ENCODE measurements at places on chromosomes 12 and 14.

- no peak for DNase-seq
Observed at GRCh38 chr14:75175677-75176141, 703 bp downstream of the TMED10 start.

GRCh38 chr14:57560681-57561080 lies 67.0 kb upstream of the CCDC198 start:
- no peak for DNase-seq

DNA sequence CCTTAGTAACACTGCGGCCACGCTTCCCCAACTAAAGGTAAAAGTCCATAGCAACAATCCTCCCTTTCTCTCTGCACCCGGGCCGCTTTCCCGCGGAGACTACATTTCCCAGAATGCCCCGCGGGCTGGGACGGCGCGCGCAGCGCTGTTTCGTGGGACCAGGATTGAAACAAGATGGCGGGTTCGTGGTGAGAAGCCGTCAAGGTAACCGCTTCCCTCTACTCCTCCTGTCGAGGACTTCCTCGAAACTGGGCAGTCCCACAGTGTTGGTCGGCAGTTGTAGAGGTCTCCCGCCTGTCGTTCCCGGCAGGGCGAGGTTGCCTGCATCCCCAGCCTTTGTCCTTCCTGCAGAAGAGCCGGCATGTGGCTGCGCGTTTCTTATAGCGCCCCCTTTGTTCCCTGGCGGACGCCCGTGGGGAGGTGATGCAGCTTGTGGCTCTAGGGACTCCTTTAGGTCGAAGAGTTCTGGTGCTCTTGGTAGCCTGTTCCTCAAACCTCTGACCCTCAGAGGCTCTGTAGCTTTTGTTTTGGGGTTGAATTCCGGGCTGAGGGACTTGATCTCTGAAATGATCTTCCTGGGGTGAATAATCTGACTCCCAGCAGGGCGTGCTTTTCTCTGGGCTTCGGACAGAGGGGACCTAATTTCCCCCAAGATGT lies at the start of gene MRPL42:
Gene MRPL42 (plus strand): TSS at position 164 of the 657 bp plus-strand sequence. CDS start 1,772 bp downstream, outside the sequence.
- no peak for DNase-seq

- DNase-seq = no peak
Observed at GRCh38 chr12:46692606-46693005, 133.2 kb downstream of the SLC38A4 start.

- no peak for DNase-seq
Observed at GRCh38 chr12:111404362-111405148, 1.2 kb upstream of the SH2B3 start.

GRCh38 chr12:124159655-124160054 lies 135.2 kb upstream of the RFLNA start:
- no peak for DNase-seq

DNA sequence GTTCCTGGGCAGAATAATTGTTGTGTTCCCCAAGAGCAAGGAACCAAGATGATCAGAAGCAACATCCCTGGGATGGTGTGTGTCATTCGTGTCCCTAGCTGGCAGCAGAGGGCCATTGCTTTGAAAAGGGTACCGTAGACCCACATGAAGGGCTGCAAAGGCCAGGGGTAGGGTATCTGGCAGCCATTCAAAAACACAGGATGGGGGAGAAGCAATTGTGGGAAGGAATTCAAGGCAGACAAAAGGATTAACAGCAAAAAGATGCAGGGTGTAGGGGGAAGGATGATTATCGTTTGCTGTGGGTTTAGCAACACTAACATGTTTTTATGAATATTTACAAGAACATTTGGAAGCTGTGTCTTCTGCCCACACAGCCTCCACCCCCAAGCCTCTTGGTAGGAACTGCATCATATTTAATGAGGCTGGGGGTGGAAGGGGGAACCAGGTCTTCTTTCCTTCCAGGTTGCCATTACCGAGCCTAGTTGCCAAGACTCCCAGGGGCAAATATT lies 169.0 kb upstream of the G2E3 start:
- no peak for DNase-seq

DNA sequence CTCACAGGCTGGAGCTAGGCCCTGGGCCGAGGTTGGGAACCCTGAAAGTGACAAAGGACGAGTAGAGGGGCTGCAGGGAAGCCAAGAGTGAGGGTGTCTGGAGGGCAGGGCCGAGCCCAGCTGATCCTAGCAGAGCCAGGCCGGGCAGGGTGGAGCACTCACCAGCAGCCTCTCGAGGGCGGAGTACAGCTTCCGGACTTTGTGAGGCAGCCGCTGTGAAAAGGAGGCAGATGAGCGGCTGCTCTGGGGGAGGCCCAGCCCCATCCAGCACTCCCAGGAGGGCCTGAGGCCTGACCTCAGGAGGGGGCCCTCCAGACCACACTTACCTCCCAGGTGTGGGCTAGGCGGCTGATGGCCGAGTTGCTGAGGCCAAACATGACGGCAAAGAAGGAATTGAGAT lies 14.7 kb upstream of the ENDOU start:
- no peak for DNase-seq

DNA sequence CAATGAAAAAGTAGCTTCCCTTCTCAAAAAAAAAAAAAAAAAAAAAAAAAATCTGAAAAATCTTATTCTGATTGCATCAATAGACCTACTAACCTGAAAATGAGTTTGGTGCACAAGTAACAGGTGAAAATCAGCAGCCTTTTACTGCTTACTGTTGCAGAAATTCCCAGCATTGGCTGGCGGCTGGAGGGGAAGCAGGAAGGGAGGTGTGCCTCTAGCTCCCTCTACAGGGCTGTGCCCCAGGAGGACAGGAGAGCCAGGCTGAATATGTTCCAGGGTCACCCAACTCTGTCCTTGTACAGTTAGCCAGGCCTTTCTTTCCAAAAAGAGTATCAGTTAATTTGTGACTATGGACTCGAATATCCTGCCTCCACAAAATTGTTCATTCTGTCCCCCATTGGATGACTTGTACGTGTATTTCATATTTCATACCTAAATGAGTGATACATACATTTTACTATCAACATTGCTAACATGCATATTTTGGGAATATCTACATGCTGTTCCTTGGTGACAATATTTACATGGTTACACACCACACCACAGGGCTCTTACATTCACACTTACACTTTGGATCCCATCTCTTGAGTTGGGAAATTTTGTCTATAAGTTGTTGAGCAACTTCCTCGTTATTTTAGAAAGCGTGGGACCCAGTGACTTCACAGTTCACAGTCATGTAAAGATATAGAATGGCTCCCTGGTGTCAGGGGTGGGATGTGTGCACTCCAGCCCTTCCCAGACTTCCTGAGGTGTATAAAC lies 124.8 kb downstream of the SAMD4A start:
- DNase-seq = no peak

GRCh38 chr14:50091240-50091913 lies 25.0 kb downstream of the VCPKMT start:
- DNase-seq = no peak

- no peak for DNase-seq
Observed at GRCh38 chr14:76810953-76811400, 1.7 kb downstream of the ANGEL1 start.

- no peak for DNase-seq
Observed at GRCh38 chr14:32762886-32763285, 175.8 kb upstream of the NPAS3 start.

DNA sequence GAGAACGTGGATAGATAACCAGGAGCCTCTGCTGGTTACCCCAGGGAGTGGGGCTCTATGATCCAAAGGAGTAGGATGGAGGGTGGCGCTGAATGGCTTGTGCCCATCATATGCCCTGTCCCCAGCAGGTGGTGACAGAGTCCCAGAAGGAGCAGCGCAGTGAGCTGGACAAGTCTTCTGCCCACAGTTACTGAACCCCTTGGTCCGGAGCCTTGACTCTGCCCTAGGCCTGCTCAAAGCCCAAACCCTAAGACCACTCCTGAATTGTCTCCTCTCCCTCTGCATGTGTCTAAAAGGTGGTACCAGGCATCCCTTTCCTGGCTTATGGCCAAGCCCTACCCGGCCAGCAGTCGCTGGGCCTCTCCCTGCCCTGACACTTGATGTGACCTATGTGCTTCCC lies 3.2 kb downstream of the PRPH start:
- no peak for DNase-seq

DNA sequence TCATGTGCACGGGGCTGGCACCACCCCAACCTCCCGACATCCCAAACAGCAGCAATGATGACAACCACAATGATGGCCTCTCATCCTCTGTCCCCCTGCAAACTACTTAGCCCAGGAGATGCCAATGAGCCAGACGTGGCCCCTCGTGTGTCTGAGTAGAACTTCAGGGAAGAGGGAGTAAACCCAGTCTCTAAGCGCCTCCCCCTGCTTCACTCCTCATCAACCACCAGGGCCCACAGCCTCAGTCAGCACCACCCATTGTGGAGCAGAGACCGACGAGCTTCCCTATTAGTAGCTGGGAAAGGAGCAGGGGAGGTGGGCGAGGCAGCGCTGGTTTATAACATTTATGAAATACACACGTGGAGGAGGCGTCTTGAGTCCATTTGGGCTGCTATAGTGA lies 182.7 kb upstream of the SFSWAP start:
- DNase-seq = no peak

- no peak for DNase-seq
Observed at GRCh38 chr12:124497039-124497438, 70.4 kb downstream of the NCOR2 start.

GRCh38 chr14:99080306-99080705 lies 191.7 kb downstream of the BCL11B start:
- no peak for DNase-seq

DNA sequence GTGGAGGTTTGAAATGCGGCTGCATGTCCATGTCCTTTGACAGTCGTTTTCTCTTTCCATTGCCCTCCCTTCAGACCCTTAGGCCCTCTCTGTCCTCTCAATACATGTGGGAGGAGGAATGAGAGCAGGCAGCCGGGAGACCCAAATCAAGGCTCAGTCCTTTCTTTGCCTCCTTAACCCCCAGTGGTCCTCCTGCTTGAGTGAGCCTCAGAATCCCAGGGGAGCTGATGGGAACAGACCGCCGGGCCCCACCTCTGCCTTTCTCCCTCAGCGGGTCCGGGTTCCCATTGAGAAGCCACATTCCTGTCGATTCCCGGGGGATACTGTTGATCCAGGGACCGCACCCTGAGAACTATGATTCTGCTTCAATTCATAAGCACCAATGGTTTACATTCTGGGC lies 77.9 kb upstream of the RFLNA start:
- no peak for DNase-seq

DNA sequence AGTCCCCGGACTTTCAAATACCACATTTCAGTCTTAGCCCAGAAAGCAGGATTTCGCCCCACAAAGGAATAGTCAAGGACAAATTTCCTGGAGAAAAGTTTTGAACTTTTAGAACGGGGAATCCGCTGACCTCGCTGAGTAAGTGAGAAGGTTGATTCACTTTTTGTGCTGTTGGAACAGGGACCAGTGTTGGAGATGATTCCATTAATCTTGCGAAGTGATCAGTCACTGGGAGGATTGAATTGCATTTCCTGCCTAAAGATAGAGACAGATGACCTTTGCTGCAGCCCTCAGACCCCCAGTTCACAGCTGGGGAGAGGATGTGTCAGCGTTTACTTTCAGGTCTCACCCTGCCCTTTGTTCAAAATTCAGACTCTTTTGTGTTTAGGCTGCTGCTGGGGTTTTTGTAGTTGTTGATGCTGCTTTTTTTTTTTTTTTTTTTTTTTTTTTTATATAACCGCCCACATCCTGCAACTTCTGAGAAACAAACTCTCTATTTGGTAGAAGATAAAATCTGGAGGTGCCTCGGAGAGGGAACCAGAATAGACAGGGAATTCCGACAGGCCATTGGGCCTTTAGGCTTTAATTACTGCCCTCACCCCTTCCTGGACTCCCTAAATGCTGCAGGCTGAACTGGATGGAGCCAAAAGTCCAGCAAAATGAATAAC lies 9.8 kb upstream of the KDM2B start:
- no peak for DNase-seq

GRCh38 chr12:117273091-117273490 lies 82.8 kb upstream of the FBXO21 start:
- no peak for DNase-seq

- DNase-seq = no peak
Observed at GRCh38 chr14:21699551-21699950, 25.9 kb upstream of the OR4E1 start.

GRCh38 chr12:131084341-131085011 lies 130.8 kb downstream of the ADGRD1 start:
- no peak for DNase-seq

DNA sequence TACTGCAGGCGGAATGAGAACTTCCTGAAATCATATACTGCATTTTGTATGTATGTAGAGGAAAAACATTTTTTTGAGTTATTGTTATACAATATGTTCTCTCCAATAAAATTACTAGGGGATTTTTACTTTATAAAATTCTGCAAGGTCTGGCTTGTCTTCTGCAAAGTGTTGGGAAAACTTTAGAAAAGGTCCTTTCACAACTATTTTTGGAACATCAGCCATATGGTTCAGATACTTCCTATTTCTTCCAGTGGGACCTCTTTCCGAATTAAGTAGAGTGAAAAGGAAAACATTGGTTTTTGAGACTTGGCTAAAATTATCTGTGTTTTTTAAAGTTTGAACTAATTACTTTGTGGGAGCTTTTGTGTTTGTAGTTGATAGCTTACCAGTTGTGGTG lies 52.7 kb downstream of the DAAM1 start:
- no peak for DNase-seq

DNA sequence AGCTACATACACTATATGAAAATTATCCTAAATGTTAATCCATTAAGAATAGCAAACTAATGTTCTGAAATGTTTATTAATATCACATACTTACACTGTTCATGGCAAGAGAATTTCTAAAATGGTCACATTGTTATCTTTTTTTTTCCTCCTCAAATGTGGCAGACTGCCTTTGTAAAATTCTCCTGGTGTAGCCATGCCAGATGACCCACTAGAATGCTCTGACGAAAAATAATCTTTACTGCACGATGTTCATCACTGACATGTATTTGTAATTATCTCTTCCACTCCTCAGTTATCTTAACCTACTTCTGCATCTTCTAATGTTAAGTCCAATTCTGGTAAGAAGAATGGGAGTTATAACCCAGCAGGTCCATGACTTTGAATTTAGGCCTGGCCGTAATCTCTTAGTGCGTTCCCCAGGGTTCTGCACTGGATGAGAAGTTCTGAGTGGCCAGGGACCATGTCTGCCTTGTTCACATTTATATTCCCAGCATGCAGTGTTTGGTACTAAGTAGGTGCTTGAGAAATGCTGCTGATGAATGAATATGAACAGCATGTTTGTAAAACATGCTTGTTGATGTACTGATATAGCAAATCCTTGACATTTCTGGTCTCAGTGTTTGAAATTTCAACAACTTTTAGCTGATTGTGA lies 46.7 kb downstream of the NOPCHAP1 start:
- DNase-seq = no peak

GRCh38 chr12:106097011-106097410 lies 41.7 kb downstream of the NUAK1 start:
- DNase-seq = no peak

- DNase-seq = no peak
Observed at GRCh38 chr14:51182131-51182565, 57.9 kb upstream of the TMX1 start.

GRCh38 chr12:62891805-62892549 lies 43.0 kb downstream of the PPM1H start:
- DNase-seq = no peak

DNA sequence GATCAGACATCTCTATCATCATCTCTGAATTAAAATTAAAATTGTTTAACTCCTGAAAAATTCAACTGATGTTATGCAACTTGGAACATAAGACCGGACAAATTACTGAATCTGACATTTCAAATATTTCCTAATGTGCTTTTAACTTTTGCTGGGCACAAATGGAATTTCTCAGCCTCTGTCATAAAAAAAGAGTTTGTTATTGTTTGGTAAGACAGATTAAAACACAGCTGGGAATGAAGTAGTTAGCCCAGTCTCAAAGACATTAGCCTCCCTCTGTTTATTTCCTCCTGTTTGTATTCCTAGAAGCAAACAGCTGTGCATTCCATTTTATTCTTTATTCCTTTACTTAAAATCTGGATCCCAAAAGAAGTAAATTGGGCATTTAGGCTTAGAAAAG lies 29.4 kb downstream of the PLEKHA5 start:
- no peak for DNase-seq

- no peak for DNase-seq
Observed at GRCh38 chr14:95210699-95211098, 53.4 kb upstream of the DICER1 start.
